ENCODE measurements at places on chromosomes 5 and 9. TPM values are rescaled to one million over a fixed set of nuclear protein-coding genes. Genes with fewer than 3 reads are reported as not detected.
A peak's percentile ranks its signal among the peaks of the same experiment; 100 is the strongest.

DNA sequence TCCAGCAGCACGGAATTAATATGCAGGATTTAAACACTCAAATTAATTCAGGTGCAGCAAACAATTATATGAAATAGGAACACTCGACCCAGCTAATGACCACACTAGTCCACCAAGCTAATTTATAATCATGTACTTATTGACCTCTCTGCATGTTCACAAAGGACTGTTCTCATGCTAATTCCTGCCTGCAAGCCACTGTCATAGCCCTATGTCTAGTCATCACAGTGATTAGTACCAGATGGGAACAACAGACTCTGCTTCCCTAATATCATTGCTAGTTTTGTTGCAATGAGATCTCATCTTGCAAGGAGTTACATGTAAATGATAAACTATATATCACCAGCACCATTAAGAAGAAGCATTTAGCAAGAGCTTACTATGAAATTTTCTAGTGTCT lies 553.0 kb upstream of the GRAMD2B start:
- DNase-seq, result no peak

- peak; percentile 48 for DNase-seq
These were observed 137.0 kb downstream of the FER start for GRCh38 chr5:108884736-108885135.

DNA sequence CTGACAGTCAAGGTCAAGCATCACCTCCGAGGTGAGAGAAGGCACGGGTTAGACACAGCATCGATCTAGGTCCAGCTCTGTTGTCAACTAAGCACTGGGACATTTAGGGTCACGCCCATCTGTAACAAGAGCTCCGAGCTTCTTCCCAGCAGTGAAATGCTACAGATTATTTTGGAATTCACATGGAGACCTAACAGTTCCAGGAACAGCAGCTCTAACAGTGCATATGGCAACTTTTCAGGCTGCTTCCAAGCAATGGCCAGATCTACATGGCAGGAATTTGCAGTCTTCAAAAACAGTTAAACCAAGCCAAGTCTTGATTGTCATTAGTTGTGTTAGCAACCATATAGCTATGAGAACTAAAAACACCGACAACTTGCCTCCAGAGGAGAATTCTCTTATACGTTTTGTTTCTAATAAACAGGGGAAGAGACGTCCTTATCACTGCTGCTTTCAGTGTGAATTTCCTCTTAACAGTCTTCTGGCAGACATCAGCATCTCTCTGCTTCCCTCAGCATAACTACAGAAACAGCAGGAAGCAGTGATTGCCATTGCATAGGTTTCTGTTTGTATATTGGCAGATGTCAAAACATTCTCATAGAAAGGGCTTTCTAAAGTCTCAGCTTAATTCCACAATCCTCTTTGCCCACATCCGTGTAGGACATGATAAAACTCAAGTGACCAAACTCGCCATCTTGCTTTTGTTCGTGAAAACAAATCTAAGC lies 242.1 kb upstream of the DAPK1 start:
- no peak for DNase-seq

- DNase-seq, result no peak
These were observed 47.0 kb upstream of the CHD1 start for GRCh38 chr5:98975682-98976407.

The FGF1 gene
- polyA plus RNA-seq, result 10.6 TPM

Measured in forelimb muscle (tissue), 1 donor.